Activated T-helper 2 cell treated with anti-CD3 and anti-CD28 coated beads, Interferon-gamma antibody, Interleukin-2, Interleukin-4, amounts not matched to agents 10 μg/mL and 5 μg/mL and 100 μg/mL, durations not matched to agents 14 hours and 24 hours and 36 hours (primary cell): ENCODE measurements at places on chromosomes 11 and 22.
A peak's percentile ranks its signal among the peaks of the same experiment; 100 is the strongest.

DNA sequence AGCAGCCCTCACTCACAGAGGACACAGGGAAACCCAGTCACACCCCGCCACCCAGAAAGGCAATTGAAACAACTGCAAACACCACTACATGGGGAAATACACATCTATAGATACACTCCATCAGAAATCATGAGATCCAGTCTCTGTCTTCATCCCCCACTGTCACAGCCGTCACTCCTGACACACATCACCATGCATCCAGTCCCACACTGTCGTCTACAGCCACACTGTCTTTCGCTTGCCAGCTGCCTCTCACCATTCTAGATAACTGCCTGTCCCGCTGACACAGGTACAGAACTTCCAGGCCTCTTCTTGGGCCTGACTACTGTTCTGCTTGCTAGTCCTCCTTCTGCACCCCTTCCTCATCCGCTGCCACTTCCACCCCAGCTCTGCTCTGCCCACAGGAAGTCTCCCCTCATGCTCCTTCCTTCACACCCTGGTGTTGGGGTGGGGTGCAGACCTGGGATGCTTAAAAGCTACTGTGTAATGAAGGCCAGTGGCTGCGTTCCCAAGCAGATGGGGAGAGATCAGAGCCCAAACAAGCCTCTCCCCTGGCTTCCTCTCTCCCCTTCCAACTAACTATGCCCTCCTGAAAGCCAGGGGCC is 42.6 kb downstream of the SLC22A12 start:
- DNase-seq = no peak

DNA sequence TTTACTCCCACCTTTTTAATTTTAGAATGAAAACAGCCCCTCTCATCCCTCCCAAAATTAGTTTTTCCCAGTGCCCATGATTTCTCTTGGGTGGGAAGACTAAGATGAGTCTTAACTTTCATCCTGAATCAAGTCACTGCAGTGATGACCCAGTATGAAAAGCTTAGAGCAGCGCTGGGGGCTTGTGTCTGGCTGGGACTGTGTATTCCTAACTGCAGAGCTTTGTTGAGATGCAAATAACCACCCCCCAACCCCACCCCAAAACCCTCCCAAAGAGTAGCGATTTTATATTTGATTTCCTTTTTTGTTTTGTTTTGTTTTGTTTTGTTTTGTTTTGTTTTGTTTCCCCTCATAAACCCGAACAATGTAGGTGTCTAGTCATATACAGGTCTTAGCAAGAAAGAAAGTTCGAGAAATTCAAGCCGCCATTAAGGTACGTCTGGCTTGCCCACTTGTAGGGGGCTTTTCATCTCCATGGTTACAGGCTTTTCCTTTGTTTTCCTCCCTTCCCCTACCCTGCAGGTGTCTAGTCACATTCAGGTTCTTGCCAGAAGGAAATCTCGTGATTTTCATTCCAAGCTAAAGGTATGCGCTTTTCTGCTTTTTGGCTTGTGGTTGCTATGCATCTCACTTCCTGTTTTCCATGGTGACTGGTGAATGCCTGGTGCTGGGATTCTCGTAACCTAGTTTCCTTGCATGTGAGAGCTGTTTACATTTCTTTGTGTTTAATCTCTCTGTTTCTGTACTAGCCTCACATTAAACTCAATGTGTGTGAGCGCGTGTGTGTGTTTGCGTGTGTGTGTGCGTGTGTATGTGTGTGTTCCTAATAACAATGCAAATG is 144.6 kb upstream of the RASSF10 start:
- no peak for DNase-seq

- no peak for DNase-seq
These were observed 22.5 kb downstream of the PRRG4 start for GRCh38 chr11:32852207-32852606.

DNA sequence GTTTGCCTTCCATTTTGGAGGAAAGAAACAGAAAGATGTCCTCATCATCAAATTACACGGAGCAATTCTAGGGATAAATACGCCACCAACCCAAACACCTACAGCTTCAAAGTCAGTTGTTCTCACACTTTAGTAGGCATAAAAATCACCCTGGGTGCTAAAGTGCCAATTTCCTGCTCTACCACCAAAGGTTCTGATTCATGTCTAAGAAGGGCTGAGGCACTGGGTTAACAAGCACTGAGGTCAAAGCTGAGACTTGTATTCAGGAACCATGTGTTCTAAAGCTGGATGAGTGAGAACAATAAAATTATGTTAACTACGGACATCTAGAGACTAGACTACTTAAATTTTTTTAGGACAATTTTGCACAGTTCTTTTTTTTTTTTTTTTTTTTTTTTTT is 127.6 kb downstream of the MPPED2 start:
- no peak for DNase-seq

DNA sequence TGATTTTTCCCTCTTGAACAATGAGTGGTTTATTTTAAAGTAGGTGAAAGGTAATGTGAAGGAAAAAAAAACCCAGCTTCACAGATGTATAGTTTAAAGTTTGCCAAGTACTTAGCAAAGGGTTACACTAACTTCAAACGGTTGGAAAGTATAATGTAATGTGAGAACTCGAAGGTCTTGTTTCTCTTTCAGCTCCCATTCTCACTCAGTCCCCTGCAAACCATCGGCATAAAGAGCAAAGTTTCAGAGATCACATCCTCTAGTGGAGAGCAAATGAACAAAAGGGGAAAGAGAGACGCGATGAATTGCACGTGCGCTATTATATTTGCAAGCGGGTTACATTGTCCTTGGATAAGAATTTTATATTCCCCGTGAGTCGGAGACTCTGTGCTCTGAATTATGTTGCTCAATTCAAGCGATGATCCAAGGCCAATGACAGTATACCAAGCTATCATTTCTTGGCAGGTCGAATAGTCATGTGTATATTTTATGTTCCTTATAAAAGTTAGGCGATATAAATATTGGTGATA is 37.6 kb upstream of the BIRC3 start:
- DNase-seq = no peak

- no peak for DNase-seq
These were observed 97.0 kb upstream of the MPPED2 start for GRCh38 chr11:30683176-30683575.

GRCh38 chr11:47899801-47900200 is 51.7 kb upstream of the NUP160 start:
- DNase-seq = no peak

- DNase-seq = no peak
These were observed 872.8 kb downstream of the BRD1 start for GRCh38 chr22:48954781-48955311.

GRCh38 chr11:72579816-72580641 is 94.2 kb downstream of the PDE2A start:
- no peak for DNase-seq

- DNase-seq = no peak
These were observed 45.0 kb downstream of the IGLL1 start for GRCh38 chr22:23534851-23535717.

GRCh38 chr11:102111787-102112508 is 1.7 kb downstream of the YAP1 start:
- DNase-seq = no peak

GRCh38 chr11:31443802-31444201 is 65.6 kb downstream of the IMMP1L start:
- DNase-seq = no peak

- DNase-seq = no peak
These were observed 109.5 kb downstream of the SNX19 start for GRCh38 chr11:130806746-130807145.

GRCh38 chr11:68358416-68358815 is 46.0 kb downstream of the LRP5 start:
- no peak for DNase-seq

DNA sequence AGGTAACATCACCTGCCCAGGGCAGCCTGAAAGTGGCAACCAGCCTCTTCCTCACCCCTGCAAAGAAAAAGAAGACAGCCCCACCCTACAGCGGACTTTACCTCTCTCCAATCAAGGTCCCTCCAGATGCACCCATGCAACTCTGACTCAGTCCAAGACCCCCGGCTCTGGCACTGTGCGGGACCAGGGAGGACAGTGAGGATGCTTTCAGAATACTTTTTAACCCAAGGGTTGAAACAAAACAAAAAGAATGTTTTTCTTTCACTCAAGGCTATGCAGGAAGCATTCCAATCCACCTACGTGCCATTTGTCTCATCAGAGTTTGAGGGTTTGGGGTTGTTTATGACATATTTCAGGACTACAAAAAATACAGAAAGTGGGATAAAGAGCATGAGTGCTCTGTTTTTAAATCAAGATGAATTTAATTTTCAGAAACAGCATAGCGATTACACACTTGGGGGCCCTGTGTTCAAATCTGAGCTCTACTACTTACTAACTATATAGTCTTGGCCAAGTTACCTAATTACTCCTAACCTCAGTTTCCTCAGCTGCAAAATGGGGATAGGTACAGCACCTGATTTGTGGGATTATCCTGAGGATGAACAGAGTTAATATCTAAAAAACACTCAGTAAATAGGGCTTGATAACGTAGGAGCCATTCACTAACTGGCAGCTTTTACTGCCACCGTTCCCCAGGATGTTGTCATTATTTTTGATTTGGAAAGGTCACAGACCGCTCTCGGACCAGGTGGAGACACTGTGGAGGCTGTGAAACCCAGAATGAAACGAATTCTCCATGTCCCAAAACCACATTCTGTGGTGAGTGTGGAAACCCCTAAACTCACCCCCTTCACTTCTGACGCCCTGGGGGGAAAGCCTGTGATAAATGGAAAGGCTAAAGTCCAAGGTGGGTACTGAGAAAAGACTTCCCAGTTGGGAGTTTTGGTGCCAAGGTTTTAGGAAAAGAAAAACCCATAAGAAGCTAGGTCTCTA is 5.6 kb downstream of the PLAAT3 start:
- no peak for DNase-seq

DNA sequence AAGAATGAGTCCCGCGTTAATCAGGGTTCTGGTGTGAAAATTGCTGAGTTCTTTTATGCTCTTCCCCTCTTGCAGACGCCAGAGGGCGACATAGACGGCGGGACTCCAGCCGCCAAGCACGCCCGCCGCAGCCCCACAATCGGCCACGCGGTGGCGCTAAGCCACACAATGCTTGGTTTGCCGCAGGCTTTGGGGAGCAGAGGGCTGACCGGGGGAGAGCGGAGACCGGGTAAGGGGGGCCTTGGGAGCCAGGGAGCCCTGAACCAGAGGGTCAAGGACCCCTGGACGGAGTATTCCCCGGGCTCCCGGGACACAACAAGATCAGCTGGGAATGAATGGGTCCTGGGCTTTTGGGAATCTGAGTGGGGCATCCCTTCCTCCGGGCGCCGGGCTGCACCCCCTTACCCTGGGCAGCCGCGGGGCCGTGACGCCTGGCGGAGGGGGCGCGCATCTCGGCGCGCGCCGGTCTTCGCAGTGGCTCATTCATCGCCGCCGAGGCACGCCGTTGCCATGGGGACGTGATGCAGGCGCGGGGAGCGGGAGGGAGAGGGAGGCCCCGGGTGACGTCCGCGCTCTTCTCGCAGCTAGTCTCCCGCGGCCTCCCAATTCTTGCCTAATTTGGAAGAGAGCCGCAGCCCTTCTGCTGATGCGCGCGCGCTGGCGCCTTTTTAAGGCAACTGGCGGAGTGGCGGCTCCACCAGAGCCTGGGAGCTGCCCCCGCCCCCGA is 12.2 kb upstream of the NPAS4 start:
- peak; percentile 89 for DNase-seq

- DNase-seq = no peak
These were observed 495.2 kb upstream of the CADM1 start for GRCh38 chr11:115999437-115999836.

DNA sequence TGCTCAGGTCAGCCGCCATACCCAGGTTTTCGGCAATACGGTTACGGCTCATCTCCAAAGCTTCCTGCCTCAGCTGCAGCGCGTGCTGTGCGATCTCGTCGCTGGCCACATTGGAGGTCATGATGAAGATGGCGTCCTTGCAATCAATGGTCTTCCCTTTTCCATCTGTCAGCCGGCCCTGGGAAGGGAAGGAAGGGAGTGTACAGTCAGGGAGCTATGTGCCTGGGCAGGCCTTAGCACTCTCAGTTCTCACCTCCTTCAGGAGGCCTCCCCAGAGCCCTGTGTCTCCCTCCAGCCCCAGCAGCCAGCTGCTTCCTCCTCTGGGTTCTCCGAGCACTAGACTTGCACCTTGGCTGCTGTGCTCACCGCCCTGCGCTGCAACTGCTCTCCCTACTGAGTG is 51.5 kb upstream of the PHOX2A start:
- no peak for DNase-seq

DNA sequence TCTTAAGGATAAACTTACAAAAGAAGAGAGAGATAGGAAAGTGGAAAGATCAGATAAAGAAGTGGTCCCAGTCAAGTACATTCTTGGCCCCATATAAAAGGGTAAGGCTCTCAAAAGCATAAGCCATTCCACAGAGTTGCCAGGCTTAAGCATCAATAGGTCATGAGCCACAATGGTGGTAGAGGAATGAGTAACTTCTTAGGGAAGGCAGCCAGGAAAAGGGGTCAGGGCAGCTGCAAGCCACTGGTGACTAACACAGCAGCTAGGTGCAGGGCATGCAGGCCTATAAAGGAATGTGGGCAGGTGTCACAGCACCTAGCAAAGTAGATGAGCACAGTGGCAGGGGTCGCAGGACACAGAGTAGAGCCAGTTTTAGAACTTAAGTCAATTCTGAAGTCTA is 302.6 kb upstream of the FAT3 start:
- DNase-seq = no peak

GRCh38 chr11:77087723-77088225 is 14.9 kb upstream of the OMP start:
- DNase-seq = no peak

DNA sequence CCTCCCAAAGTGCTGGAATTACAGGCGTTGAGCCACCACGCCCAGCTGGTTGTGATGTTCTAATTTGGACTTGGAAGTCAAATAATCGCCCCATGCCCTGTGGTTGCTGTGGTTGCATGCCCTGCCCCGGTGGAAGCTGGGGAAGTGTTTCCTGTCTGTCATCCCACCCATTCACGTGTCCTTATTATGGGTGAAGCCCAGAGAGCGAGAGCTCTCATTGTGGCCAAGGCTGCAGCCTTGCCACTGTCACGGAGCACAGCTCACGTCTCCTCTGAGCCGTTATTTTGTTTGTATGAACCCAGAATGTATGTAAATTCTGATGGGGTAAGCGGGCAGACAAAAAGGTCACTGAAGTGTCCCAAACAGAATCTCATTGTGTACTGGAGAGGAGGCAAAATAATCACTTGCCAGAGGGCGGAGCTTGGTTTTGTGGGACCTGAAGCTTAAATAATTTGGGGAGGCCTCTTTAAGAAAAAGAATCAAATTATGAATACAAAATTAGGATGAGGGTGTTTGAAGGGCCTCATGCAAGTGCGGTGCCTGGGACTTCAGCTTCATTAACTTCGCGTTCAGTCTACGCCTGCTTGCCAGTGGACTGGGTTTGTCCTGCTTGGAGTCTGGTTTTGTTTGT is 25.8 kb upstream of the TREH start:
- DNase-seq = no peak
